Right forelimb (tissue), 1 donor: ENCODE measurements at places on chromosomes 2 and 18.

DNA sequence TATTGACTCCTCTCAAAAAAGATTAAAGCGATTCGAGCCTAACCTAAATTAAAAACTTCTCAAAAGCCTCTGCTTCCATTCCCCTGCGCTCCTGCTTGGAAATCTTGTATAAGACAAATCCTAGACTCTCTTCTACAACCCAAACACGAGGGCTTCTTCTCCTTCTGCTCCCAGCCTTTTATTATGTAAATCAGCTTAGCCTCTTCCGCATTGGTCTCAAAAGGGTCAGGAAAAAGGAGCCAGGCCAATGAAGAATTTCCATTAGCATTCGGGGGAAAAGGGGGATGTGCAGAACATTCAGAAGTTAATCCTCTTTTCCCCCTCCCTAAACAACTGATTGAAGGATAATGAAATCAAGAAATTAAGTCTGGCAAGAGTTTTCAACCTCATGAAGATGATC lies 107.9 kb downstream of the FAM124B start:
- no peak for DNase-seq

- no peak for DNase-seq
Observed at GRCh38 chr18:2495381-2495780, 75.9 kb downstream of the METTL4 start.

- no peak for DNase-seq
Observed at GRCh38 chr2:16165518-16166326, 225.4 kb downstream of the MYCN start.

DNA sequence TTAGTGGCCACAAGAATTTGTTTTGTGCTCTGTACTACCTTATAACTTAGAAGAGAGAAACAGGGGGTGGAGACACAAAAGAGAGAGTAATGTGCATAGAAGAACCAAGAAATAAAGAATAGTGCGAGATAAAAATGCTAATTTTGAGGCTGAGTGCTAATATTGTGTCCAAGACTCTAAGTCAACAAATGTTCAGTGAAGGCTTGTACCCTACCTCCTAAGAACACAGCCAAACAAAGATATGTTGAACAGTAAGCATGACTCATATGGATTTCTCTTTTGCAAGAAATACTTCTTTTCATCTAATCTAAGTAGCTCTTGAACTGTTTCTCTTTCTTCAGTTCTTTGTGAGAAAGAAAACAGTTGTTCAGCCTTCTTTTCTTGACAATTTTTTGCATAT lies 45.2 kb downstream of the GAREM1 start:
- no peak for DNase-seq

DNA sequence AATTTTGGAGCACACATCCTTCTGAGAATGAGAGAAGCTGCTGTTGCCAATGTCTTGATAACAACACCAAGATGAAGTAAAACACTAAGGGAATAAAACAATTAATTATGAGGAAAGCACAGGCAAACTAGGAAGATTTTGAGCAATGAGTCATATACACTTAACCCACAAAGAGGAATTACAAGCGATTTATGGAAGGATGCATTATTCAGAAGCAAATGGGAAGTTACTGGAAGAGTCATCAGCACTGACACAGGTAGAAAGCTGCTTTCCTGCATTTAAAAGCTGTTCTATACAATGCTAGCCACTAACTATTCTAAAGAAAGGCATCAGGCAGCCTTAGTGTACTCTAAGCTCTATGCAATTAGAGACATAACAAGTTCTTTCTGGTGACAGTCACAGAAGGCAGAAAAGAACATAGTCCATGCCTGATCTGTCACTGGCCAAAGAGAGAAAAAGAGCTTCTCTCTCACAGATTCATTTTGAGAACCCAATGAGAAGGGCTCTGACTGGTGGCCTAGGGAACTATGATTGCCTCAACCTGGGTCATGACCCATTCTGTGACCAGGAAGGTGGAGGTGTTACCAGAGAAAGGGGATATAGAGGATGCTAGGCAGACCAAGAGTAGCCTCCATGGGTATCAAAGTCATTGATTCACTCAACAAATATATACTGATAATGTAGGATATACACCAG lies 45.4 kb downstream of the M1AP start:
- no peak for DNase-seq

GRCh38 chr2:102358496-102358895 lies 2.9 kb downstream of the IL18R1 start:
- no peak for DNase-seq

- DNase-seq = no peak
Observed at GRCh38 chr18:72774914-72775313, 92.9 kb downstream of the NETO1 start.

GRCh38 chr2:127382831-127383230 lies 4.9 kb downstream of the MAP3K2 start:
- DNase-seq = no peak

GRCh38 chr2:79993144-79993543 lies 311.4 kb downstream of the LRRTM1 start:
- no peak for DNase-seq

GRCh38 chr2:237351796-237352195 lies 62.2 kb downstream of the COL6A3 start:
- no peak for DNase-seq

GRCh38 chr18:35041815-35042387 lies 688 bp downstream of the MAPRE2 start:
- DNase-seq = no peak

DNA sequence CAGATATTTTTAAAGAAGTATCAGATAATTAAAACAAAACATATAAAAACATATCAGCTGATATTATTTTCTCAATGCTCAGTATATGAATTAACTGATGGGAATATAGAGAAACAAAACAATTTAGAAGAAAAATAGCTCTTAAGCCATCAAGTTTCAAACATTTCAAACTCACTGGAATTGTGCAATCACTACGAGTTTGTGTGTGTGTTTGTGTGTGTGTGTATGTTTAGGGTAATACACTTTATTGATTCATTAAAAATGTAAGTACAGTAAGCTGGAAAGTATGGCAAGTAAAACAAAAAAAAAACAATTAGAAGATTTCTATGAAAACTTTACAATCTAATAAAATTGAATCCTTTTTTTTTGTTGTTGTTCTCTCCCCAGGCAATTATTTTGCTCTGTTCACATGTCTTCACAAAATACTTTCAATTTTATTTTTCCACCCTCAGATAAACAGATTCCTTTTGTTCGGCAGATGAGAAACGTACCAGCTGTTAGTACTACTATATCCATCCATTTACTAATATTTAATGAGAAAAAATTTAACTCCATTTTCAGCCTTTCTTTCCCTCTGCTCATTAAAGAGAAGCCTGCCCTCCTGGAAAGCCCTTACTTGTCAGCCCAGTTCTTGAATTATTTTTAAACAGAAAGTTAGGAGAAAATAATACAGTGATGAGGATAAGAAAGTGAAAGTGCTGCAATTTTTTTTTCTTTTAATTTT lies 87.6 kb downstream of the SLC8A1 start:
- no peak for DNase-seq

DNA sequence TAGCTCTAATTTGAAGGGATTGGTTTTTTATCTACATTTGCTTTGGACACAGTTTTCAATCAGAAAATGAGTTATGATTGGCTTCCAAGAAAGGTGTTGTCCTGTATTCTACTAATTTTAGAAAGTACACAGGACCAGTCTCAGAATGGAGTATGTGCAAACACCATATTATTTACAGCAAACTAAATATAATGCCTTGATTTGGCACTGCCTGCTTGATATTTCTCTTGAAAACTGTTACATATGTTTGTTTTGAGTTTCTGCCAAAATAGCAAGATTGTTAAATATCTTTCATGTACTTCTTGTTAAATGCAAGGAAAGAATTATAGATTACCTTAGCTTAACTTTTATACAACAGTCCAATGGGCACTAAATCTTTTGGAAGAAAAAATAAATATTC lies 694.9 kb downstream of the KCNJ3 start:
- no peak for DNase-seq

- no peak for DNase-seq
Observed at GRCh38 chr2:149353421-149353820, 23.0 kb downstream of the LYPD6 start.

DNA sequence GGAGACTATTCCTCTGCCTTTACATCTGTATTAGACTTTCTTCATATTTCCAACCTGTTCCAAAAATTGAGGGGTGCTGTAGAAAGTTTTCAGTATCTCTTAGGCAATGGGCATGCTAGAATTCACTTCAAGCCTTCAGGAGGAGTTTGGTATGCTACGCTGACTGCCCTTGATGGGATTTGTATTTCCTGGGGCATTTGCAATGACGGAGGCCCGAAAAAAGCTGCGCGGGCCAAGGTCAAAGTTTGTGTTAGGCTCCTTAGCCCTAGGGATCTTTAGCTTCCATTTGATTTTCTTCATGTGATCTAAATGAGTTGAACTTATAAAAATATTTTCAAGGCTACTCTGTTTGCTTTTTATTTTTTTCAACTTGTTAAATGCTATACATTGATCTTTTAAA lies 5.1 kb downstream of the CPS1 start:
- no peak for DNase-seq

DNA sequence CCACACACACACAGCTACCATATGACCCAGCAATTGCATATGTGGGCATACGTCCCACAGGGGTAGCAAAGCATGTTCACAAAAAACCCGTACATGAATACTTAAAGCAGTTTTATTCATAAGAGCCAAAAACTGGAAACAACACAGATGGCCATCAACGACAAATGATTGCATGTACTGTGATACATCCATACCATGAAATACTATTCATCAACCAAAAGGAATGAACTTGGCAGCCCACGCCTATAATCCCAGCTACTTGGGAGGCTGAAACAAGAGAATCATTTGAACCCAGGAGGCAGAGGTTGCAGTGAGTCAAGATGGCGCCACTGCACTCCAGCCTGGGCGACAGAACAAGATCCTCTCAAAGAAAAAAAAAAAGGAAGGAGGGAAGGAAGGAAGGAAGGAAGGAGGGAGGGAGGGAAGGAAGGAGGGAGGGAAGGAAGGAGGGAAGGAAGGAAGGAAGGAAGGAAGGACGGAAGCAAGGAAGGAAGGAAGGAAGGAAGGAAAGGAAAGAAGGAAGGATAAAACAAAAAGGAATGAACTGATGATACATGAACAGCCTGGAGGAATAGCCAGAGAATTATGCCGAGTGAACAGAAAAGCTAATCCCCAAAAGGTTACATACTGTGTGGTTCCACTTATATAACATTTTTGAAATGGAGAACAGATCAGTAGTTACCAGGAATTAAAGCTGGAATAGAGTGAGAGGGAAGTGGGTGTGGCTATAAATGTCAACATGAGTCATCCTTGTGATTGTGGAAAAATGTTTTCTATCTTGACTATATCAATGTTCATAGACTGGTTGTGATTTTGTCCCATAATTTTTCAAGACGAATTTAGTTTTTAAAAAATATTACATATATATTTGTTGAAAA lies 19.6 kb upstream of the YPEL5 start:
- no peak for DNase-seq

- DNase-seq = no peak
Observed at GRCh38 chr2:207766041-207766551, 3.6 kb downstream of the FZD5 start.

GRCh38 chr2:194556629-194557028 lies 1100.4 kb upstream of the SLC39A10 start:
- DNase-seq = no peak

GRCh38 chr18:79608069-79608468 lies 71.5 kb upstream of the CTDP1 start:
- peak; percentile 41 for DNase-seq

GRCh38 chr2:6887751-6888192 lies 10.2 kb downstream of the RSAD2 start:
- no peak for DNase-seq

DNA sequence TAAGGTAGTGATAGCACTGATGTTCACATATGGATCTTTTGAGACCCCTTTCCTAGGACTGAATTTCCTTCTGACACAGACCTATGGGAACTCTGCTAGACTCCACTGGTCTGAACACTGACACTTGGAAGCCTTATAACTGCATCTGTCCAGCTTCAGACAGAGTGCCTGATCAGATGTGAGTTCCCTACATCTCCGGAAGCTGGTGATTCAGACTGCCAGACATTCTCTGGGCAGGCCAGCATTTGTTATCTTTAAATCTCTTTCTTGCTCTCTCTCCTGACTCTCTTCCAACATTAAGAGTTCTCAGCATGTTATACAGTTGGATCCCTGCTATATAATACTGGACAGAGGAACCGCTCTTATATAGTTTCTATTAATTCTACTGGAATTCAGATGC lies 408.5 kb downstream of the ZEB2 start:
- DNase-seq = no peak

GRCh38 chr2:191158747-191159146 lies 8.0 kb upstream of the STAT4 start:
- DNase-seq = no peak

DNA sequence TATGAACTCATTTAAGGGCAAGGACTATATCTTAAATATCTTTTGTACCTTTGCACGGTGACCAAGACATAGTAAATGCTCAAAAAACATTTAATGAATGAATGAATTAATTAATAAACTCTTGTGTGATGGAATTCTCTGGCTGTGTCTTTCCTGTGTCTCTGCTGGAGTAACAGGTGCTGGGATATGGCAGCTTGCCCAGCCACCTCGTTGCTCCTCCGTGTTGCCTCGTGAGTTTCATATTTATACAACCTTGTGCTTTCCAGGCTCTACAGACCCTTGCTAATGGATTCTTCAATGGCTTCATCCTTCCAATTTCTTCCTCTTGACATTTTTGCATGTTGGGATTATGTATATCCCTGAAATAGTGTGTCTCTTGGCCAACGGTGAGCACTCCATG lies 30.4 kb downstream of the CTAGE1 start:
- no peak for DNase-seq

DNA sequence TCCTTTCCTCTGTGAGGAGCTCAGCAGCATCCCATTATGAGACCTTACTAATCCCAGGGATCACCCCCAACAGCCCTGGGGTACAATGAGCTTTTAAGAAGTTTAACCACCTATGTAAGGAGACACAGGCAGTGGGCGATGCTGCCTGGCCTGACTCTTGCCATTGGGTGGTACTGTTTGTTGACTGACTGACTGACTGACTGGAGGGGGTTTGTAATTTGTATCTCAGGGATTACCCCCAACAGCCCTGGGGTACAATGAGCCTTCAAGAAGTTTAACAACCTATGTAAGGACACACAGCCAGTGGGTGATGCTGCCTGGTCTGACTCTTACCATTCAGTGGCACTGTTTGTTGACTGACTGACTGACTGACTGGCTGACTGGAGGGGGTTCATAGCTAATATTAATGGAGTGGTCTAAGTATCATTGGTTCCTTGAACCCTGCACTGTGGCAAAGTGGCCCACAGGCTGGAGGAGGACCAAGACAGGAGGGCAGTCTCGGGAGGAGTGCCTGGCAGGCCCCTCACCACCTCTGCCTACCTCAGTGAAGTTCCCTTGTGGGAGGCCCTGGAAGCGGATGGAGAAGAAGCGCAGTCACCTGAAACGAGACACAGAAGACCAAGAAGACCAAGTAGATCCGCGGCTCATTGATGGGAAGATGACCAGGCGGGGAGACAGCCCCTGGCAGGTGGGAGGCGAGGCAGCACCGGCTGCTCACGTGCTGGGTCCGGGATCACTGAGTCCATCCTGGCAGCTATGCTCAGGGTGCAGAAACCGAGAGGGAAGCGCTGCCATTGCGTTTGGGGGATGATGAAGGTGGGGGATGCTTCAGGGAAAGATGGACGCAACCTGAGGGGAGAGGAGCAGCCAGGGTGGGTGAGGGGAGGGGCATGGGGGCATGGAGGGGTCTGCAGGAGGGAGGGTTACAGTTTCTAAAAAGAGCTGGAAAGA lies 7.6 kb downstream of the PROC start:
- DNase-seq = no peak

GRCh38 chr2:173353556-173353955 lies 1.1 kb upstream of the CDCA7 start:
- DNase-seq = no peak

GRCh38 chr2:174610243-174610995 lies 12.8 kb upstream of the WIPF1 start:
- DNase-seq = no peak

- DNase-seq = no peak
Observed at GRCh38 chr2:58436872-58437271, 195.7 kb upstream of the FANCL start.
